ENCODE measurements at places on chromosomes 2 and 18. TPM values are rescaled to one million over a fixed set of nuclear protein-coding genes. Genes with fewer than 3 reads are reported as not detected.

- peaks cover 20% of the 10 kb centered on the region for H3K36me3 ChIP-seq
- DNase-seq: peak; percentile 87
- H3K27me3 ChIP-seq: no peaks in the 10 kb centered on the region
Measured at GRCh38 chr2:200812122-200813022, 662 bp downstream of the BZW1 start.

GRCh38 chr2:143284087-143284675, 155.0 kb downstream of the ARHGAP15 start:
- no peaks in the 10 kb centered on the region for H3K4me1 ChIP-seq

GRCh38 chr2:230781130-230781797, 68.6 kb downstream of the CAB39 start:
- H3K4me1 ChIP-seq: peaks cover 38% of the 10 kb centered on the region
- H3K27ac ChIP-seq: peak overlapping the region; percentile 53
- DNase-seq: peak; percentile 63
- H3K36me3 ChIP-seq: no peaks in the 10 kb centered on the region
- no peaks in the 10 kb centered on the region for H3K27me3 ChIP-seq

GRCh38 chr2:29495536-29496060, 380.4 kb downstream of the CLIP4 start:
- H3K4me1 ChIP-seq: no peaks in the 10 kb centered on the region
- no peaks in the 10 kb centered on the region for H3K27me3 ChIP-seq

GRCh38 chr2:127431408-127432023, 13.3 kb downstream of the PROC start:
- no peak overlapping the region for H3K27ac ChIP-seq
- H3K4me1 ChIP-seq: no peaks in the 10 kb centered on the region
- H3K27me3 ChIP-seq: no peaks in the 10 kb centered on the region
- DNase-seq: no peak
- H3K4me3 ChIP-seq: no peak overlapping the region
- H3K36me3 ChIP-seq: no peaks in the 10 kb centered on the region

DNA sequence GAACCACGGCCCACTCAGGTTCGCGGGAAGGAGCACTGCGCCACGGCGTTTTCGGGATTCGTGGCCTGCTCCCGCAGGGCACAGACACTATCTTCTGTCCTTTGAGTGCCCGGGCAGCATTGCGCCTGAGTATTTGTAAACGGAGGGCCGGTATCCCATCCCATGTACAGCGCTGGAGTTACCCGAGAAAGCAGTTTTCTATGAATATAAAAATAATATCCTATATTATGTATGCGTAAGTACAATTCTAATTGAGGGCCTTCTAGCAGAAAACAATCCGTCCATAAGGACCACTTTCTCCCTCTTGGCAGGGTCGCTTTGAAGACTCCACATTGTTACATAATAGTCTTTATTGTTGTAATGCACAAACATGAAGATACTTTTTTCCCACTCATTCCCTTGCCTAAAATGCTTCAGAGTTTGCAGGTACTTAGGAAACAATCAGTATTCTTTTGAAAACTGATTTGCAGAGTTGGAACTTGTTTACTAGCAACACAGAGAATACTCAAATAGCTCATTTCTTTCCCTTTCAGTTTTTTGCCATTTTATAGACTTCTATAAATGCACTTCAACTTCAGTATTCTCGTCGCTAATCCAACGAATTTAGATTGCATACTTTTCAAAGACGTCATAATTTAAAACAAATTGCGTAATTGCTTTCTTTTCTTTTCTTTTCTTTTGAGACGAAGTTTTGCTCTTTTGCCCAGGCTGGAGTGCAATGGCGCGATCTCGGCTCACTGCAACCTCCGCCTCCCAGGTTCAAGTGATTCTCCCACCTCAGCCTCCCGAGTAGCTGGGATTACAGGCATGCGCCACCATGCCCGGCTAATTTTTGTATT, 1.0 kb upstream of the REV1 start:
- H3K4me3 ChIP-seq: peak overlapping the region; percentile 99
- H3K4me1 ChIP-seq: peaks cover 14% of the 10 kb centered on the region
- no peaks in the 10 kb centered on the region for H3K36me3 ChIP-seq
- no peak for DNase-seq
- no peaks in the 10 kb centered on the region for H3K27me3 ChIP-seq

GRCh38 chr2:192373754-192374153, 179.0 kb upstream of the TMEFF2 start:
- H3K36me3 ChIP-seq: no peaks in the 10 kb centered on the region
- DNase-seq: no peak
- H3K27ac ChIP-seq: no peak overlapping the region
- no peaks in the 10 kb centered on the region for H3K4me1 ChIP-seq

DNA sequence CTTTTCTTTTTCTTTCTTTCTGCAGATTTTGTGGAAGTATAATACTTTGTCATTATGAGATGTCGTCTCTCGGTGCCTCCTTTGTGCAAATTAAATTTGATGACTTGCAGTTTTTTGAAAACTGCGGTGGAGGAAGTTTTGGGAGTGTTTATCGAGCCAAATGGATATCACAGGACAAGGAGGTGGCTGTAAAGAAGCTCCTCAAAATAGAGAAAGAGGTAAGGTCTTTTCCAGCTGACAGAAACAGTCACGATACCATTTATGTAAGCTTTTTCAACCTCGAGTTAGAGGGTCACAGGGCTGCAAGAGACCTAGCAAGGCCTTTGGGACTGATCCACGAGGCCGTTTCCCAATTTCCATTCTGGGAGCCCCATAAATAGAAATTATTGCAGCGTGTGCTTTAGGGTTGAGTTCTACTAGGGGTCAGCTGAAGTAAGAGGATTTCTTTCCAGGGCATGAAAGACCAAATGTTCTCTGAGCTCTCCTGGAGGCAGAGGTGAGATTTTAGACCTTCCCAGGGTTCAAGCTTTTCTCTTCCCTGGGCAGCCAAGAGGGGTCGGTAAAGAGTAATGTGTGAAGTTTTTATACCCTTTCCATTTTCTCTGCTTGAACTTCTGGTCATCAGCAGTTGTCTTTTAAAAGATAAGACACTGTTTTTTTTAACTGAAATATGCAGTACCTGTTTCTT, 15.5 kb downstream of the MAP3K20 start:
- H3K27me3 ChIP-seq: no peaks in the 10 kb centered on the region
- H3K4me1 ChIP-seq: peaks cover 3% of the 10 kb centered on the region
- DNase-seq: no peak

- no peaks in the 10 kb centered on the region for H3K27me3 ChIP-seq
- no peak for DNase-seq
Measured at GRCh38 chr2:128786316-128786715, 467.6 kb upstream of the HS6ST1 start.

GRCh38 chr18:46250812-46251173, 146.6 kb downstream of the HAUS1 start:
- H3K36me3 ChIP-seq: peaks cover 4% of the 10 kb centered on the region
- H3K4me3 ChIP-seq: no peak overlapping the region
- peaks cover 26% of the 10 kb centered on the region for H3K4me1 ChIP-seq
- peak overlapping the region; percentile 78 for H3K27ac ChIP-seq

DNA sequence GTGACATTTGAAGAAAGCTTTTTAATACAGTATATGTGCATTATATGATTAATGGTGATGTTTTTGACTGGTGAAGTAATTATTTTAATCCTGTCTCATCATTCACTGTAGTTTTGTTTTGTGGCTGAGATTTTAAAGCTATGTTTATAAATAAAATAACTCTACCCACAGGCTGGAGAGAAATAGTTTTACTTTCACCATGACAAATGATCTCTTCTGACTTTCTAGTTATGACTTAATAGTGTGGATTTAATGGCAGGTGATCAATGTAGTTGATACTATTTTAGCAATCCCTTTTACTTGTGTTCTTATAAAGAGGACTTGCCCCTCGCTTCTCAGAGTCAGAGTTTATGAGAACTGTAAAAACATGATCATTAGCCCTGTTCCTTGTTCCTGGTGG, 289.5 kb upstream of the SIX3 start:
- no peak overlapping the region for H3K4me3 ChIP-seq
- H3K27me3 ChIP-seq: no peaks in the 10 kb centered on the region
- H3K36me3 ChIP-seq: no peaks in the 10 kb centered on the region
- no peak for DNase-seq
- H3K4me1 ChIP-seq: no peaks in the 10 kb centered on the region

- no peaks in the 10 kb centered on the region for H3K4me1 ChIP-seq
- H3K27me3 ChIP-seq: no peaks in the 10 kb centered on the region
- no peaks in the 10 kb centered on the region for H3K36me3 ChIP-seq
- H3K27ac ChIP-seq: no peak overlapping the region
- no peak overlapping the region for H3K4me3 ChIP-seq
Measured at GRCh38 chr2:54859416-54859815, 136.0 kb downstream of the EML6 start.

- no peaks in the 10 kb centered on the region for H3K27me3 ChIP-seq
- no peak overlapping the region for H3K27ac ChIP-seq
- no peaks in the 10 kb centered on the region for H3K4me1 ChIP-seq
- H3K36me3 ChIP-seq: no peaks in the 10 kb centered on the region
- DNase-seq: no peak
Measured at GRCh38 chr18:31161757-31162418, 768 bp downstream of the DSC1 start.

DNA sequence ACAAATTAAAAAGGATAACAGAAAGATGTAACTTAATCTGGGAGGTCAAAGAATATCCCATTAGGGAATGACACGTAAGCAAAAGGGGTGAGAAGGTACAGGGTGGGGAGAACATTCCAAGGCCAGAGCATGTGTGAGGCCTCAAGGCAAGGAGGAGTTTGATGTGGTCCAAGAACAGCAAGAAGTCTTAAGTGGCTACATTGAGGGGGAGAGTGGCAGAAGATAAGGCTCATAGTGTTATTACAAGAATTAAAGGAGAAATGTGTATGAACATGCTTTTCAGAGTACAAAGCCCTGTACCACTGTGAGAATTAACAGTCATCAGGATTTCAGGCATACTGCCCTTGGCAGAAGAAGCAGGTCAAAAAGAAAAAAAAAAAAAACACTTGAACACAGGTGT, 174.4 kb upstream of the ERBB4 start:
- no peaks in the 10 kb centered on the region for H3K4me1 ChIP-seq
- no peak for DNase-seq
- no peak overlapping the region for H3K27ac ChIP-seq
- no peak overlapping the region for H3K4me3 ChIP-seq

DNA sequence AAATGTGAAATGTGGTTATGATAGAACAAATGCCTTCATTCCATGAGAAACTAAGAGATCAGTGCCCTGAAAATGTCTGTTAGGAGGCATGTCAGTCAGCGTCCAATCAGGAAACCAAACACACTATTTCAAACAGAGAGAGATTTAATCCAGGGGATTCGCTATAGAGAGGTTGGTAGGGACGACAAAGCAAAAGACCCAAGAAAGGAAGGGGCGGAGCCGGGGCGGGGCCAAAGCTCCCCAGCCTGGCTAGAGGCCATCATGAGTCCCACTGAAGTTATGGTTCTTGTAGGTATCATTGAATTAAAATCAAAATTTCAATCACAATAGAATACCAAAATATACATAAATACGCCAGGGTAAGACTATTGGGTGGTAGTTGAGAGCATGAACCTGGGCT, 32.9 kb upstream of the RNF149 start:
- no peaks in the 10 kb centered on the region for H3K36me3 ChIP-seq
- H3K4me1 ChIP-seq: peaks cover 16% of the 10 kb centered on the region
- no peak overlapping the region for H3K4me3 ChIP-seq
- no peaks in the 10 kb centered on the region for H3K27me3 ChIP-seq
- DNase-seq: peak; percentile 36
- H3K27ac ChIP-seq: no peak overlapping the region

- H3K27ac ChIP-seq: no peak overlapping the region
- no peaks in the 10 kb centered on the region for H3K27me3 ChIP-seq
- no peak for DNase-seq
- H3K4me3 ChIP-seq: no peak overlapping the region
- peaks cover 7% of the 10 kb centered on the region for H3K4me1 ChIP-seq
- no peaks in the 10 kb centered on the region for H3K36me3 ChIP-seq
Measured at GRCh38 chr2:1757567-1757966, 13.3 kb upstream of the PXDN start.

DNA sequence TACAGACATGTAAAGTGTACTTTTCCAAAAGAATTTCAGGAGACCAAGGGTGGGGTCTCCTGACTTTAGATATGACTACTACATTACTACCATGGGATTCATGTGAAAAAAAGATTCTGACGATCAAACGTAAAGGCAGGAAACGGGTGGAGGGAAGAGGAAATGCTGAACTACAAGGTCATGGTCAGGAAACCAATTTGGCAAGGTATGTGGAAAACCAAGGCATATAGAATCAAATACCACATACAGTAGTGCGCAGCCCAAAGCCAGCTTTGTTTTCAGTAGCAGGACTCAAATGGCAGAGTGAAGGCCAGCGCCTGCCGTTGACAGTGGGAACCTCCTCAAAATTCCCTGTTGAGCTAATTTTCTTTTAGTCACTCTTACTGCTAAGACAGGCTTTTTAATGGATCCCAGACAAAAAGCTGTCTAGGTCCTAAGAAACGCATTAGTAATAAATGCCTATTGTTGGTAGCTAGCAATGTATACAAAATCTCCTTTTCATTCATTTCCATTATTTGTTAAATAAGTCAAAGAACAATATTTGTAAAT, 57.6 kb upstream of the SERTAD2 start:
- H3K27me3 ChIP-seq: no peaks in the 10 kb centered on the region
- no peaks in the 10 kb centered on the region for H3K36me3 ChIP-seq
- H3K4me3 ChIP-seq: no peak overlapping the region

GRCh38 chr2:203971251-203971650, 34.7 kb downstream of the ICOS start:
- H3K36me3 ChIP-seq: no peaks in the 10 kb centered on the region
- no peak overlapping the region for H3K4me3 ChIP-seq
- no peak overlapping the region for H3K27ac ChIP-seq
- no peaks in the 10 kb centered on the region for H3K27me3 ChIP-seq

DNA sequence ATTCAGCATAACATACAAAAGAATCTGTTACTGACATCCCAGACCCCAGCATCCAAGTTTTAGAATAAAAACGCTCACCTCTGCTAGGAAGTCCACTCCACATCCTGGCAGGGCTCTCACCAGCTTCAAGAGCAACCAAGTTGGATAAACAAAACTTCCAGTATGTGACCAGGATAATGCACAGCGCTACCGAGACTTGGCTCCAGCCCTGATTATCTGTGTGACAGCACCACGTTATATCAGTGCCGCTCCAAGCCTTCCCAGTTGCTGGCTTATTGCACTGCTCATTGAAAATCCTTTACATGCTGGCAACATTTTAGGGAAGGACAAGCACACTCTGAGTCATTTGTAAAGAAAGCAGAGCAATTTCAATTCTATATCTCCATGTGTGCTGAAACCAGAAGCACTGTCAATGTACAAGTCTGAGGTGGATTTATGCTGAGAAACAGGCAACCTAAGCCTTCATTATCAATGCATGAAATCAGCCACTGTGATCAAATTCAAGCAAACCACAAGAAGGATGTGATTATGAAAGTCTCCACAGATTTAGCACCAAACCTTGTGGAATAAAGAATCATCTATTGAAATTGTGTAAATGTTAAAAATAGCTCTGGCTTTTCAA, 115.7 kb downstream of the ZNF385B start:
- H3K27ac ChIP-seq: no peak overlapping the region
- no peaks in the 10 kb centered on the region for H3K4me1 ChIP-seq
- H3K36me3 ChIP-seq: no peaks in the 10 kb centered on the region
- H3K4me3 ChIP-seq: peak overlapping the region; percentile 15
- H3K27me3 ChIP-seq: no peaks in the 10 kb centered on the region

GRCh38 chr2:128818704-128819491, 500.2 kb upstream of the HS6ST1 start:
- H3K27me3 ChIP-seq: no peaks in the 10 kb centered on the region
- H3K4me1 ChIP-seq: no peaks in the 10 kb centered on the region
- H3K36me3 ChIP-seq: no peaks in the 10 kb centered on the region
- no peak overlapping the region for H3K27ac ChIP-seq
- no peak for DNase-seq
- no peak overlapping the region for H3K4me3 ChIP-seq

The TUBB8B gene
- not detected for total RNA-seq

The MAPRE2 gene
- 25.3 TPM for total RNA-seq

The PROM2 gene
- 10.2 TPM for total RNA-seq

The ADI1 gene
- total RNA-seq: 52.7 TPM

The SCYGR4 gene
- total RNA-seq: not detected

The TDRD15 gene
- 0.11 TPM for total RNA-seq

The ZBTB7C gene
- 6.1 TPM for total RNA-seq

The CREG2 gene
- not detected for total RNA-seq

The C1QL2 gene
- not detected for total RNA-seq

The GMPPA gene
- total RNA-seq: 26.6 TPM

The MC2R gene
- not detected for total RNA-seq
